Effector CD8-positive, alpha-beta T cell (primary cell): ENCODE measurements at places on chromosomes 2 and 18.

GRCh38 chr2:218883491-218884490 lies 3.1 kb downstream of the WNT10A start:
- DNase-seq, result no peak

DNA sequence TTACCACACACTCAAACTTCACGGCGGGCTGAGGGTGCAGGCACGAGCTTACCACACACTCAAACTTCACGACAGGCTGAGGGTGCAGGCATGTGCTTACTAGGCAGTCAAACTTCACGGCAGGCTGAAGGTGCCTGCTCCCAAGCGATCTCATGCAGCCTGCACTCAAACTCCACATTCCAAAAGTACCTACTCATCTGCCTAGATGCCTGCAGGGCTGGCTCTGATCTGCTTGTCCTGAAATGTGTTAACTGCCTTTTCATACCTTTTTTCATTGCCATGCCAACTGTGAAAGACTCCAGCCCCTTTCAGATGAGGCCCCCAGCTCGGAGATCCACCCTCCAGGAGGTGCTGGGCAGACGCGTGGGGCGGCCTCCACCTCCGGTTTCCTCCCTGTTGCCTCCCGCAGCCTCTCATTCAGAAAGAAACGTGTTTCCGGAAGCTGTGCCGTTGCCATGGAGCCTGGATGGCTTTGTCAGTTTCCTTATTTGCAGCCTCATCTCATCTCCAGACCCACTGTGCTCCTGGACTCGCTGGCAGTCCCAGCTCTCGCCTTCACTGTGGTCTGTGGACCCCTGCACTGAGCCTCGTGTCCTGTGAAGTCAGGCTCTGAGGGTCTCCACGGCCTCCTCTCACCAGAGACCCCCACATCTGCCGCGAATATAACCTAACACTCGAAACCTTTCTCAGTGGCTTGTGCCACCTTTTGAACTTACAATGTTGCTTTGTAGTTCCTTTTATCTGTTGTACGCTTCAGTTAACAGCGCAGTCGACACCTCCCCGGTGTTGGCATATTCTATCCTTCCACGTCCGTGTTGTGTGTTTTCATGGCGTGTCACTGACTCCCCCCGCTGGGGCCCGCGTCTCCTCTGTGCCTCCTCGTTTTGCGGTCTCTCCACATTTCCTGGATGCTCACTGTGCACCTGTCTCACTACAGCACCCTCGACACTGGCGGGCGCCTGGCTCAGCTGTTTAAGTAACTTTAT lies 106.1 kb upstream of the ALKAL2 start:
- DNase-seq, result peak; percentile 26

- DNase-seq, result no peak
These were observed 36.3 kb downstream of the OSGEPL1 start for GRCh38 chr2:189726271-189726670.

GRCh38 chr2:35343135-35343534 lies 1012.4 kb upstream of the CRIM1 start:
- no peak for DNase-seq

GRCh38 chr2:73979686-73980085 lies 5.0 kb upstream of the TET3 start:
- DNase-seq, result no peak

DNA sequence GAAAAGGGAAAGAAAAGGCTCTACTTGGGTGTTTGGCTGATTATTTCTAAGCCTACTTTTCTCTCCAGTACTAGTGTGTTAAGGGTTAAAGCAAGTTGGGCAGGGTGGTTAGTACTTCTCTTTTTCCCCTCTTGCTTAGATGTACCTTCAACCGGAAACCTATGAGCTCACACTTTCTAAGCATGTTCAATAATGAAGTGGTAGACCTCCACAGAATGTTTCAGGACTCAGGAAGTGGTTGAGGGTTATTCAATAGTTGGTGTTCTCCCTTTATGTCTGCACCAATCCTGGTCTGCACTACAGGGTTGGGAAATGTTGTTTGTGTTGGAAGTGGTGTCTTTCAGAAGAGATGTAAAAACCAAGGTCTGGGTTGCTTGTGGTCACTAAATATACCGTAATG lies 137.1 kb downstream of the ZEB2 start:
- DNase-seq, result no peak

GRCh38 chr2:460861-461260 lies 173.0 kb upstream of the ALKAL2 start:
- peak; percentile 23 for DNase-seq

GRCh38 chr18:73235491-73235890 lies 367.7 kb upstream of the NETO1 start:
- DNase-seq, result no peak

DNA sequence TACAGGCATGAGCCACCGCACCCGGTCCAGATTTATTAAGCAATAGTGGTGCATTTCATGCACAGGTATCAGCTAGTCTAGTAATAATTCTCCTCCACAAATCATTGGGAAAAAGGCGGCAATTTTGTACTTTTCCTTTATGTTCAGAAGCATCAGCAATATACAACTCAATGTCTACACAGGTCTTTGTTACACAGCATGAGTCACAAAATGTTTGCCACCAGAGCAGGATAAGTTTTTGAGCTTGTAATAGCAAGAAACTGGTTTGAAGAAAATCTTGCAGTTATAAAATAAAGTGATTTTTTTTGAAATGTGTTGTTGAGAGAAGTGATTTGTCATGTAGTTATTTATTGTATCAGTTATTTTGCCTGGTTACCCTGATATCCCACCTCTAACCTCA lies 4.8 kb upstream of the ITPRIPL1 start:
- DNase-seq, result no peak

- DNase-seq, result no peak
These were observed 414.1 kb downstream of the STK39 start for GRCh38 chr2:167833294-167833693.

- no peak for DNase-seq
These were observed 178.7 kb downstream of the CLIP4 start for GRCh38 chr2:29293830-29294438.

DNA sequence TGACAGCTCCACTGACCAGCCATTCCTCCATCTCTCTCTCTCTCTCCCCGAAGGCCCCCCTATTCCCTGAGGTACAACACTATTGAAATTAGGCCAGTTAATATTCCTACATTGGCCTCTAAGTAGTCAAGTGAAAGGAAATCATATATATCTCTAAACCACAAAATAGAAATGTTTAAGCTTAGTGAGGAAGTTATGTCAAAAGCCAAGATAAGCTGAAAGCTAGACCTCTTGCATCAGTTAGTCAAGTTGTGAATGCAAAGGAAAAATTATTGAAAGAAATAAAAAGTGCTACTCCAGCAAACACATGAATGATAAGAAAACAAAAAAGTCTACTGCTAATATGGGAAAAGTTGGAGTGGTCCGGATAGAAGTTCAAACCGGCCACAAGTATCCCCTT lies 301.3 kb upstream of the RBMS1 start:
- no peak for DNase-seq

DNA sequence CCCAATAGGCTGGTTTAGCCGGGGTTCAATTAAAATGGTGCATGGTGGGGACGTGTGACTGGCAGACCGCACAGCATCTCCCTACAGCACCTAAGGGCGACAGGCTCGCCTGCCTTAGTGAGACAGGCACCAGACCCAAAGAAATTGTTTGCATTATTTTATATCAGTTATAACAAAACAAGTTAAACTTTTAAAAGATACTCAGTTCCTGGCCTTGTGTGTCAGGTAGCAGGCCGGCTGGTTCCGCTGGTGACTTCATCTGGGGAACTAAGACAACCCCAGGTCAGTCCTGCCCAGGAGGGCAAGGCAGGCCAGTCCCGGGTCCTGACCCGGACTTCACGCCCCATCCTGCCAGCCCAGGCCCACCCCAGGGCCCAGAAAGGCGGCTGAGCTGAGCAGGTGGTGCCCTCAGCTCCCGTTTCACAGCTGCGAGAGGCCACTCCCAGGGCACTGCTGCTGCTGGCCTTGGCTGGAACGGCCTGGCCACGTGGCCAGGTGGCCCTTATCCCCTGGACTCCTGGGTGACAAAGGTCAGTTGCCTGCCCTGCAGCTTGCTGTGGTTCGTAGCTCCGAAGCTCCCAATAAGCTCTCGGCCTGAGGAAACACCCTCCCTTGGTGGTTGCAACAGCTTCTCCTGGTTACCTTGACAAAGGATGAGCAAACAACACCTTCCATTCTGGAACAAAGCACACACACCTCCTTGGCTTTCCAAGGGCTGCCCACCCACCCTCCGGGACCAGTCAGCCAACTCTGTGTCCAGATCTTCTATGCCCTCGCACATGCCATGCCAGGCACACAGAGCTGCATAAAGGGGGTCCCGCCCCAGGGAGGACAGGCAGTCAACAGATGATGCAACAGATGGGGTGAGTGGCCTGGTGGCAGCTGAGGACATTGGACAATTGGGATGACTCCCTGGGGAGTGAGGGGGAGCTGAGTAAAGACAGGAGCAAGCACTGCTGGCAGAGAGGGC lies 11.3 kb upstream of the AGXT start:
- no peak for DNase-seq

GRCh38 chr18:48600456-48601090 lies 61.7 kb downstream of the CTIF start:
- no peak for DNase-seq

DNA sequence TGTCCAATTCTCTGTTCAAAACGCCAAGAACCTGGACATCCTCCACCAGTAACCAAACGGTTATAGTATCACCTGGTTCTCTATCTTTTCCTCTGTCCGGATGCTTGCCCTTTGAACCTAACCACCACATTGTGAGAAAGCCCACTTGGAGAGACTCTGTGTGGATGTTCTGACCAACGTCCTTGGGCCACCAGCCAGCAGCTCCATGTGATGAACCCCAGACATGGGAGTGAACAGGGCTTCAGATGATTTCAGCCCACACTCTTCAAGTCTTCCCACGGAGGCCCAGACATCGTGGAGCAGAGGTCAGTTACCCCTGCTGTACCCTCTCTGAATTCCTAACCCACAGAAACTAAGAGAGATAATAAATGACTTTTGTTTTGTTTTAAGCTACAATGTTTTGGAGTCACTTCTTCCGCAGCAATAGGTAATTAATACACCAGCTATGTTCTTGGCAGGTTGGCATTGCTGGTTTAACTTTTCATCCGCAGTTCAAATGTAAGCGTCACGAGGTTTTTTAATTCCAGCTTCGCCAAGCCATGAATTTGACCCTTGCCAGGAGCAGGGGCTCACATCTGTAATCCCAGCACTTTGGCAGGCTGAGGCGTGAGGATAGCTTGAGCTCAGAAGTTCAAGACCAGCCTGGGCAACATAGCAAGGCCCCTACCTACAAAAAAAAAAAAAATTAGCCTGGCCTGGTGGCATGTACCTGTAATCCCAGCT lies 36.1 kb upstream of the ZNF532 start:
- DNase-seq, result no peak

GRCh38 chr18:12585218-12585617 lies 72.7 kb downstream of the SPIRE1 start:
- DNase-seq, result no peak

- no peak for DNase-seq
These were observed 1284.9 kb upstream of the LRRTM1 start for GRCh38 chr2:81589406-81589805.

DNA sequence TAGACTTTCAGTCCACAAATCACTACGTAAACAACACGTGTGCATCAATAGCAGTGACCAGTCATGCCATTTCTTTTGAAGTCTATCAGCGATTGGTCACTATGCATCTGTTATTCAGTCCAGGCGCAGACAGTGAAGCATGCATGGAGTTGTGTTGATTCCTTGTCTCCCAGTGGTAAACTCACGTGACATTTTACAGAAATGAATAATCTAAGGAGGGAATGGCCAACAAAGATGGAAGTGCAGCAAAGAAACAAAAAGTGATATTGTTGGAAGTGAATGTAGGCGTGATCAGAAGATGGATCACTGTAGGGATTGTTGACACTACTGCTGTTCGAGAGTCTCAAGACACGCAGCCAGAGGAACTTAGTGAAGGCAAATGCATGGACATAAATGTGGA lies 317.8 kb upstream of the MGAT5 start:
- no peak for DNase-seq

- no peak for DNase-seq
These were observed 341.4 kb downstream of the LPIN1 start for GRCh38 chr2:12087671-12088380.

DNA sequence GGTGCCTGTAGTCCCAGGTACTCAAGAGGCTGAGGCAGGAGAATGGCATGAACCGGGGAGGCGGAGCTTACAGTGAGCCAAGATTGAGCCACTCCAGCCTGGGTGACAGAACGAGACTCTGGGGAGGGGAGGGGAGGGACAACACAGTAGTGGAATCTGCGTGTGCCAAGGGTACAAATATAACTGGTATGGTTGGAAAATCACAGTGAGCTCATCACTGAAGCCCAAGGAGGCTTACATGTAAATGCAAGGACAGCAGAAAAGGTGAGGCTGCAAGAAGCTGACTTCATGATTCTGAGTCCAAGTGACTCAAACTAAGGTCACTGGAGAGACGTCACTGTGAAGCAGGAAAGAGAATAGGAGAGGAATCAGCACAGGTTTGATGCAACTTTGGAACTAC lies 9.2 kb downstream of the SEPTIN10 start:
- DNase-seq, result no peak

- no peak for DNase-seq
These were observed 1.6 kb downstream of the CRIM1 start for GRCh38 chr2:36356990-36357846.

- no peak for DNase-seq
These were observed 50.0 kb downstream of the C2orf42 start for GRCh38 chr2:70140791-70141211.

- no peak for DNase-seq
These were observed 52.7 kb downstream of the RBMS1 start for GRCh38 chr2:160440888-160441287.

- no peak for DNase-seq
These were observed 108.9 kb upstream of the ZNF236 start for GRCh38 chr18:76713432-76713831.
